Sigmoid colon (tissue), 7 donors: ENCODE measurements at places on chromosomes 3 and 15. TPM values are rescaled to one million over a fixed set of nuclear protein-coding genes. Genes with fewer than 3 reads are reported as not detected.
A peak's percentile ranks its signal among the peaks of the same experiment; 100 is the strongest.

DNA sequence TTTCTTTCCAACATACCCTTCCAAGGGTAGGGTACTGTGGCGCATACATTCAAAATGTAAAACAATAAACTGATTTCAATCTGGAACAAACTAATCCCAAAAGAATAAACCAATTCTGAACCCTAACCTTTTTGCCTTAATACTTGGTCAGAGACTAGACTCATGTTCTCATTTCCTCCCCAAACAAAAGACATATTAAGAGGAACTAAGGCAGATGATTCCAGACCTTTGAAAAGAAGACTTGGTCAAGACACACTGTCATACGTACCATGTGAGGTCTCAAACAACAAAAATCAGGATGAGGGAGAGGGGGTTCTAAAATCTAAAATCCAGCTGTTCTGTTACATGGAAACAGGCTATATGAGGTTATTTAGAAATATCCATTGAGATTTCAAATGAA is 102.1 kb downstream of the RFTN1 start:
- no peak overlapping the region for H3K27ac ChIP-seq
- H3K36me3 ChIP-seq: no peaks in the 10 kb centered on the region
- DNase-seq: no peak
- H3K4me3 ChIP-seq: no peak overlapping the region

- no peaks in the 10 kb centered on the region for H3K27me3 ChIP-seq
- H3K36me3 ChIP-seq: no peaks in the 10 kb centered on the region
- no peak for DNase-seq
- H3K4me1 ChIP-seq: no peaks in the 10 kb centered on the region
These were observed 76.4 kb upstream of the ETV5 start for GRCh38 chr3:186185194-186185787.

DNA sequence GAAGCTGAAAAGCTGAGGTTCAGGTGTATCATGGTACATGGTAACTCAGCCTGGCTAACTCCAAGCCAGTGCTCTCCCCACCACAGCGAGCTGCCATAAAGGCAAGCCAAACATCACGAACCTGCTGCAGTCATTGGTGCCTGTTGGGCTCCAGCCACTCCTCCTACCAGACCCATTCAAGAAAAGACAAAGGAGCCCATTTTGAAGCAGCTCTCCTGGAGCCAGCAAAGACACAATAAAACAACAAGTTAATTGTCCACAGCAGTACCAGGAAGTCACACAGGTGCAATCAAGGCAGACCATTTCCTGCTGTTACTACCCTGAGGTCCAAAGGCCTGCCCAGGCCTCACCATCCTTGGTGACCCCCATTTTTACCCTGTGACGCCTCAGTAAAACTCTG is 77.6 kb downstream of the DAPK2 start:
- H3K27me3 ChIP-seq: no peaks in the 10 kb centered on the region
- H3K27ac ChIP-seq: no peak overlapping the region
- no peak for DNase-seq
- H3K4me1 ChIP-seq: no peaks in the 10 kb centered on the region

DNA sequence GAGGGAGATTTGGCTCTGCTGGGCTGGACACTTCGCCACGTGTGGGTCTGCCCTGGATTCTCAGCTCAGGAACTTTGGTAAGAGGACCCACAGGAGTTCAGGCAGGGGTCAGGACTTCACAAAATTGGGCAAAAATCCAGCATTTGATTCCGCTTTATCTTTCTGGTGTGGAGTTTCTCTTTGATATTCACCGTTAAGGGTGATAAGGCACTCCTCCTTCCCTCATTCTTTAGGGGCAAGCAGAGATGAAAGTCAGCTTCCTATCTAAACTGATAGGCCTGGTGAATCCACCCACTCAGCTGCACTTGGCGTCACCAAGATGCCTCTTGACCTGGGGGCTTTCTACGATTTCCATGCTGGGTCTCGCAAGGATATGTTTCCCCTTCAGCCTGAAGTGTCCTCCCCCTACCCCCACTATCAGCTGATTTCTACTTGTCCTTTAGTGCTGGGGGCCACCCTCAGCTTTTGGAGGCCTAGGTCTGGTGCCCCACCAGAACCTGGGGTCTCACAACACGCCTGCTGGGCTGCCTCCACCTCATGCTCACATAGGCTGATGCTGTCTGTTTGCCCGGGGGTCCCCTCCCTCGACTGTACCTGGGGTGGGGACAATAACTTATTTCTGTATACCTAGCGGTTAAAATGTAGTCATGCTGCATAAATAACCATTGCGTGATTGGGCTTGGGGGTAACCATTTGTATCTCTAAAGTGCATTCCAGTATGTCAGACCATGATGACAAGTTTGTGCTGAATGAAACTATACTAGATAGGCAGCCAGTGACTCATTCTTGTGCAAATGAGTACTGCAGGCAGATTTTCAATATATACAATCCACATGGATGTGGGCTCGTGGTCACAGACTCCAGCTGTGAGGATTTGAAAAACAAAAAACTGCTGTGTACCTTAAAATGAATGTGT is 248.3 kb downstream of the ADAMTS17 start:
- H3K36me3 ChIP-seq: no peaks in the 10 kb centered on the region
- DNase-seq: peak; percentile 39
- H3K27me3 ChIP-seq: no peaks in the 10 kb centered on the region

DNA sequence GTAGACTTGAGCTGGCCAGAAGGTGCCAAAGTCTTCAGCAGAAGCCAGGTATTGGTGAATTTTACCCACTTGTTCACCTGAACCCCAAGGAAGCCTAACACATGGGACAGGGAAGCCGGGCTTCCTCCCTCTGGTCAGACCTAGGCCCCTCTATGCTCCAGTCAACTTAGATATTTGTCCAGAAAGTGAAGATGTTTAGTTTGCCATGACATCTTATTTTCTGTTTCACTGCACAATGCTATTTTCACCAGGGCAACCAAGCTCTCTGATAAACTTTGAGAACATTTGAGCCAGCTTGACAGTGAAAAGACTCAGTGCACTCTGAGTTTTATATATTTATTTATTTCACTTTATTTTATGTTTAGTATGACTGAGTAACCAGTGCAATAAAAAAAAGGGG is 71.0 kb downstream of the SOX14 start:
- no peak overlapping the region for H3K27ac ChIP-seq
- H3K4me3 ChIP-seq: no peak overlapping the region
- H3K4me1 ChIP-seq: no peaks in the 10 kb centered on the region
- no peak for DNase-seq
- H3K36me3 ChIP-seq: no peaks in the 10 kb centered on the region

GRCh38 chr3:46365737-46366524 is 4.8 kb upstream of the CCR5 start:
- DNase-seq: no peak
- no peaks in the 10 kb centered on the region for H3K27me3 ChIP-seq
- H3K27ac ChIP-seq: no peak overlapping the region
- H3K36me3 ChIP-seq: no peaks in the 10 kb centered on the region
- H3K4me1 ChIP-seq: no peaks in the 10 kb centered on the region

DNA sequence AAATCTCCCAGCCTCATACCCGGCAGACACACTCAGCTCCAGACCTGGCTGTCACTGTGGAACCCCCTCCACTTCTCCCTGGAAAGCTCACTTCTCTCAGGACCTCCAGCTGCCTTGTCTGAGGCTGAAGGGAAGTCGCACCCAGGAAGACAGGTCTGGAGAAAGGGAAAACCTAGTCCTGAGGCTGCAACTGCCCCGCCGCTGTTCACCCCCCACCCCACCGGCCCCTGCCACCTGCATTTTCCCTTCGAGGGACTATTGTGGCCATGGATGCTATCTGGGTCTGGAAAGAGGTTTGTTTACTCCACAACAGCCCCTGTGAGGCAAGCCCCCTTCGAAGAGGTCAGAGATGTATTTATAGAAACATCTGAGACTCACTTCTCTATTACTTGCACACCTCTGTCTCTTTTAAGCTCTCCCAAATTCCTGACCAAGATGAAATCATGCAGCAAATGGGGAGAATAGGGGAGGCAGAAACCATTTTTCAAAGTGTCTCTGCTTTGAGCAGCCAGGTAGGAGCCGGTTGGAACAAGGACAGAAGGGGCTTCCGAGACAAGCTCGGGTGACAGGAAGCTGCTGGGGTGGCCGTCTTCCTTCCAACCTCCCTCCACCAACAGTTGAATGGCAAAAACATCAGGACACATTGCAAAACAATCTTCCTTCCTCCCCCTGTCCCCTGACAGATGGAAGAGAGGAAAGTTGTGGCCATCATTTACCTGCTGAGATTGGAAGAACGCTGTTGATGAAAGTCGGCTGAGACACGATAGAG is 518 bp downstream of the COLQ start:
- DNase-seq: no peak
- no peaks in the 10 kb centered on the region for H3K27me3 ChIP-seq
- no peak overlapping the region for H3K27ac ChIP-seq
- H3K4me1 ChIP-seq: peaks cover 21% of the 10 kb centered on the region
- H3K36me3 ChIP-seq: no peaks in the 10 kb centered on the region

- H3K27me3 ChIP-seq: no peaks in the 10 kb centered on the region
- H3K36me3 ChIP-seq: no peaks in the 10 kb centered on the region
- DNase-seq: no peak
- no peaks in the 10 kb centered on the region for H3K4me1 ChIP-seq
- no peak overlapping the region for H3K27ac ChIP-seq
These were observed 68.3 kb upstream of the SLC12A8 start for GRCh38 chr3:125280668-125281361.

DNA sequence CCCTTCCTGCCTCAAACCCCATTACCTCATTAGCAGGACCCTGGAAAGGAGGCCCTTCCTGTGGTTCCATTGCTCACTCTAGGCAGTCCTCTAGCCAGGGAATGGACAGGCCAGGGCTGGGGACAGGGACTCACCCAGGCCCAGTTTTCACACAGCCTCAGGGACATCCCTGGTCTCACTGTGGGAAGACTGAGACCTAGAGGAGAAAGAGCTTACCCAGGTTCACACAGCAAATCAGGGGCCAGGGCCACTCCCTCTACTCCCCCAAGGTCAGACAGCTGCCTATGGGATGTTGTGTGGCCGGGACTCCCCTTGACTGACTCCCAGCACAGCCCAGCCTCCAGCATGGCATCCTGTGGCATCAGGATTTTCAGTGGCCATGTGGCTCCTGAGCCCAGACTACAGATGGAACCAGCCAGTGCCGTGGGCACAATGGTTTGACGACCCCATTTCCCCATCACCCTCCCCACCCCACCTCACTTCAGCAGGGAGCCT is 49.3 kb downstream of the ADAMTS7 start:
- DNase-seq: peak; percentile 56
- no peaks in the 10 kb centered on the region for H3K27me3 ChIP-seq
- H3K27ac ChIP-seq: peak overlapping the region; percentile 10
- no peaks in the 10 kb centered on the region for H3K36me3 ChIP-seq

DNA sequence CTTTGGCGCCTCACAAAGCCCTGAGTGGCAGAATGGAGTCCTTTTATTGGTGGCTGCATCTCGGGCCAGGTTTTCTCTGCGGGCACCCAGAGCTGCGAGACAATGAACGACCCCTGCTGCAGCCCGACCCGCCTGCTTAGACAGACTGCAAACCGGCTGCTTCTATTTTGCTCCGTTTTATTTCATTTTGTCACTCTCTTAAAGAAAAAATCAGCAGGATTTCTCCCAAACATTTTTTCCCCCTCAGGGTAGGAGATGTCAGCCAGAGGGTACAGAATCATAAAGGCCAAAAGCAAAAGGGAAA is 64.8 kb downstream of the OXNAD1 start:
- peaks cover 2% of the 10 kb centered on the region for H3K4me1 ChIP-seq
- no peak for DNase-seq
- no peaks in the 10 kb centered on the region for H3K27me3 ChIP-seq
- H3K27ac ChIP-seq: no peak overlapping the region

GRCh38 chr15:51414256-51414860 is 72.9 kb downstream of the GLDN start:
- H3K27me3 ChIP-seq: no peaks in the 10 kb centered on the region
- no peak for DNase-seq
- no peak overlapping the region for H3K27ac ChIP-seq

- H3K27me3 ChIP-seq: no peaks in the 10 kb centered on the region
- H3K36me3 ChIP-seq: no peaks in the 10 kb centered on the region
- H3K4me3 ChIP-seq: no peak overlapping the region
These were observed 3.0 kb downstream of the CFAP20DC start for GRCh38 chr3:59046839-59047238.

DNA sequence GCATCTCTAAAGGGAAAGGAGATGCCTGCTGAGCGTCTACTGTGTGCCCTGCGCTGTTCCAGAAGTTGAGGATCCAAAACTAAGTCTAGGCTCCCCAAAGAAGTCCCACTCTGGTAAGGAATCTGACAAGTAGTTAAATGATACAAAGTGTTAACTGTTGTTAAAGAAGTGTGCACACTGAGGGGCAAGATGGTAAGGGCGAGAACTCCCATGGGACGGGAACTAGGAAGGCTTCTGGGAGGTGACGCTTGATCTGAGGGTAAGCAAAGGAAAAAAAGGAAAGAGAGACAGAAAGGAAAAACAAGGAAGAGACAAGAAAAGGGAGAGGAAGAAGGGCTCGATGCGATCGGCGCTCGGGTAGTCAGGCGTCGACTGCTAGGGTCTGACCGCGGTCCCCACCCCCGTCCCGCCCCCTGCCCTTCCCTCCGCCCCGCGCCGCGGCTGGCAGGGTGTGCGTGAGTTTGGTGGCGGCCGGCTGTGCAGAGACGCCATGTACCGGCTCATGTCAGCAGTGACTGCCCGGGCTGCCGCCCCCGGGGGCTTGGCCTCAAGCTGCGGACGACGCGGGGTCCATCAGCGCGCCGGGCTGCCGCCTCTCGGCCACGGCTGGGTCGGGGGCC is at the start of gene LACTB:
Gene LACTB, plus strand, starts transcription at position 480 of the 620 bp plus-strand sequence. Its CDS starts 11 bp downstream, at position 491.
- H3K4me1 ChIP-seq: peaks cover 13% of the 10 kb centered on the region
- DNase-seq: peak; percentile 93
- peak within 1 kb of the TSS; percentile 89 for H3K27ac ChIP-seq
- no peaks in the 10 kb centered on the region for H3K27me3 ChIP-seq
- H3K36me3 ChIP-seq: no peaks in the 10 kb centered on the region

GRCh38 chr3:184741259-184741556 is 29.3 kb upstream of the MAGEF1 start:
- H3K27ac ChIP-seq: no peak overlapping the region
- no peak for DNase-seq
- H3K4me3 ChIP-seq: no peak overlapping the region
- H3K36me3 ChIP-seq: no peaks in the 10 kb centered on the region

Gene CAV3
- total RNA-seq: not detected

Gene TMEM212
- not detected for total RNA-seq

Gene CIDEC
- 1.6 TPM for total RNA-seq

Gene POTEB2
- total RNA-seq: not detected

Gene RHOV
- not detected for total RNA-seq

Gene FEZF2
- total RNA-seq: not detected

Gene CYP1A2
- not detected for total RNA-seq

Gene EFCC1
- 4.6 TPM for total RNA-seq

Gene GANC
- 34.1 TPM for total RNA-seq

Gene ENTPD3
- total RNA-seq: 6.8 TPM
